ENCODE measurements at places on chromosomes 16 and 17. TPM values are rescaled to one million over a fixed set of nuclear protein-coding genes. Genes with fewer than 3 reads are reported as not detected.

The DRG2 gene
- total RNA-seq, result 21.5 TPM

The COX6A2 gene
- total RNA-seq, result not detected

The METTL2A gene
- 14.4 TPM for total RNA-seq

DNA sequence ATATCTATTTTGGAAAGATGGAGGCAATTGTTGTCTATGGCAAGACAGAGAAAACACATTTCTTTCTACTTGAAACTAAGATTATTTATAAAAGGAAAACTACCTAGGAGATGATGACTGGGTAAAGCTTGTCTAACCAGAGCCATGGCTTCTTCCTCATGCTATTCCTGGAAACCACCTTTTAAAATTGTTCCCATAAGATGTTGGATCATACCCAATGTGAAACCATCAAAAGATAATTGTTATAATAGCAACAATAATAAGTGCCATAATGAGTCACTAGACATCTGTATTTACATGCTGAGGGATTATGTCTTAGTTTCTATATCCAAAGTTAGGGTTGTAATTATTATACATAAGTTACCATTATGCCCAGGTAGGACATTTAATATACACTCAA, 428.4 kb downstream of the KCNJ2 start:
- DNase-seq, result no peak
